HCEC 1CT (cell line): ENCODE measurements at places on chromosomes 5 and 9.

GRCh38 chr5:107672211-107673038, 1.7 kb upstream of the EFNA5 start:
- peak; percentile 99 for DNase-seq

- peak; percentile 13 for DNase-seq
These were observed 102.7 kb downstream of the OSMR start for GRCh38 chr5:38948501-38948900.

- peak; percentile 65 for DNase-seq
These were observed 10.3 kb downstream of the TRIM32 start for GRCh38 chr9:116697362-116697761.

GRCh38 chr5:1111727-1112289, at the start of gene SLC12A7:
SLC12A7 (minus strand) TSS chr5:1112063; CDS start chr5:1111991, 72 bp downstream.
- no peak for DNase-seq

DNA sequence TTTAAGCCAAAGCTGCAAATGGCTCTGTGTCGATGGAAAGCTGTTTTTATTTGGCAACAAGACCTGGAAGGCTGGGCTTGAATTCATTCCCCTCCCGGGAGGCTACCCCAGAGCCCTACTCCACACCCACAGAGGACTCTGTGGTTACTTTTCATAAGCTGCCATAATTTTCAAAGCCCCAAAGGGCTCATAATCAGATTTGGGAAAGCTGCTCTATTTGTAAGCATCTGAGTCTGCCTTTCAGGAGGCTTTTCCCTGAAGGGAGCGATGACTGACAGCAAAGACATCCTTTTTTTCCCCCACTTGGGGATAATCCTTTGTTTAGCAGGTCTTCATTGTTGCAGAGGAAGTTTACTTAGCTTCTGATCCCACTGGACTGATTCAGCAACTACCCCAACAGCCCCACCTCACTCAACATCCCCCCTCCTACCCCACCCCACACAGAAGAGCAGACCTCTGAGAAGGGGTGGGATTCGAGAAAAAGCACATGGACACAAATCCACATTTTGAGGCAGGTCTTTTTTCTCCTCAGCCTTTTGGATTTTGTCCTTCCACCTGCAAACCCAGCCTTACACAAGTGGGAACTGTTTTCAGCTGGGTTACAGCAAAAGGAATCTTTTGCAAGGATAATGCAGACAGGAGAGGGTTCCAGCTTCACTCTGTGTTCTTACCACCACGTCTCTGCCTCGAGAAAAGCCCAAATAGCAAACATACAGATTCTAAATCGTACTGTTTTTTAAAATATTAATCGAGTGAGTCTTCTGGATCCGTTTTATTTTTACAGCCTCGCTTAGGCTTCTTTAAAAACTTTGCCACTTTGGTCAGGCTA, 244.4 kb upstream of the TUT7 start:
- no peak for DNase-seq

GRCh38 chr9:16368237-16369087, 502.0 kb downstream of the BNC2 start:
- peak; percentile 63 for DNase-seq

DNA sequence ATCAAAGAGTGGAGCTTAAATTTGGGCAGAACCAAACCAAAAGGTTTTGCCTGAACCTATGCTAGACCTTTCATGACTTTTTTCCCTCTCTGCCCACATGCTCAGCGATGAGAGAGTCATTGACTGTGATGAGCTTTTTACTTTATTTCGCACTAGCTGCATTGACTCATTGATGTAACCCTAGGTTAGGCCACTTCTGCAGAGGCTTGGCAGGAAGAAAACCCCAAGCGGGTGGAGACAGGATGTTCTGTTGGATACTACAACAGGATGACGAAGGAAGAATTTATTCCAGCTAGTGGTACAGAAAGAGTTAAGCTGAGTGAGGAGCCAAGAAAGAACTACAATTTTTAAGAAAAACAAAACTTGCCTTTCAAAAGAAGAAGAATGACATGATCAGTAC, 18.4 kb downstream of the AGXT2 start:
- DNase-seq = peak; percentile 87

DNA sequence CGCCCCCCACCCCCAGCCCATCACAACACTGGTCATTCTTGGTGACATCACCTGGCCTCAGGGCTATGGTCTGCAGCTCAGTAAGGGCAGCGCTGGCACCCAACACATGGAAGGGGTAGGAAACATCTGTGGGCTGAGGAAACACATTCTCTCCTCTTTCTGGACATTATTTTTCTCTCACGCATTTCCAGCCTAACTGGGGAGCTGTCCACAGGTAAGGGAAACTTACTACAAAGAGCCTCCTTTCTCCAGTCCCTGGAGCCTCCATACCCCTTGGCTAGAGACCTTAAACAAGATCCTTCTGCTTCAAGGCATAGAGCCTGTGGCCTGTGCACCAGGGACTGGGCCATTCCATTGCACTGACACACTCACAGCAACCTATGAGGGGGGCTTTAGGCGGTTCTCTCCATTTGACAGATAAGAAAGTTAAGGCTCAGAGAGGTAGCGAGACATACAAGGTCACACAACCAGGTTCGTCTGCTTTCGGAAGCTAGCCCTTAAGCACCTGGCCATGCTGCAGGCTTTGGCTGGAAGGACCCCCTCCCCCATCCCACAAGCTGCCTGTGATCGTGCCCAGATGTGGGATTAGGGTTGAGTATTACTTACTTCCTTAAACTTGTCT, 40.7 kb downstream of the CXXC5 start:
- DNase-seq = no peak

- DNase-seq = no peak
These were observed 74.3 kb downstream of the AMBP start for GRCh38 chr9:114003758-114004157.

DNA sequence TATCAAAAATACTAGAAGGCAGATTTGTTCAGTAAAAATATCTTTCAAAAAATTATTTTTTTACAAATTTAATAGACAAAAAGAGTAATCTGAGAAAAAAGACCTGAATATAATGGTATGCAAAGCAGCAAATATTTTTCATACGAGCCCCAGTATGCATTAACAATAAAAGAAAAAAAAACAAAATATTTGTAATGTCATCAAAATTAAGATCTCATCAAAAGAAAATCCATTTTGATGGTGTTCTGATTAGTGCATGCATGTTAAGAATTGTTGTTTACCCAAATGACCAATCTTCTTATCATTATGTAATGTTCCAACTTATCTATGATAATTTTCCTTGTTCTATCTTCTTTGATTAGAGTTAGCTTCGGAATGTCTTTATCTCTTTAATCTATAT, 106.1 kb downstream of the CDH9 start:
- DNase-seq = no peak

DNA sequence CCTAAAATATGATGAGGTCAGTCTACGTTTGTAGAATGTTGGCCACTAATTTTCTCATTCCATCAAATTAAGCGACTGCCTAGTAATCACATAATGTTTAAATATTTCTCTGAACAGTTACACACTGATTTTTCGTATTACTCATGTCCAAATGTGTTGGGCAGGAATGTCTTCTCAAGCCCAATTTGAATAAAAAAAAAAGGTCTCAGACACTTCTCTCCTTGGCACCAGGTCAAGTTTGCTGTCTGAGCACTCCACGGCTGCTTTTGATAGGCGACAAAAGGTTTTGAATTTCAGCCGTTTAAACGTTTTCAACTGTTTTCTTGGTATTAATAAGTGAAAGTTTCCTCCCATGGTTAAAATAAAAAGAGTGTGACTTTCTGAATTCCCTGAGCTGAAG, 542.1 kb downstream of the IRX1 start:
- DNase-seq = no peak

GRCh38 chr5:33423018-33423630, 17.6 kb upstream of the TARS1 start:
- DNase-seq = peak; percentile 56

GRCh38 chr9:1018121-1018520, 32.0 kb upstream of the DMRT2 start:
- DNase-seq = no peak

GRCh38 chr5:38926121-38926520, 80.3 kb downstream of the OSMR start:
- peak; percentile 70 for DNase-seq

- DNase-seq = no peak
These were observed 7.1 kb downstream of the ZDHHC21 start for GRCh38 chr9:14686168-14686567.

GRCh38 chr9:33170464-33171415, 3.6 kb upstream of the B4GALT1 start:
- peak; percentile 36 for DNase-seq

DNA sequence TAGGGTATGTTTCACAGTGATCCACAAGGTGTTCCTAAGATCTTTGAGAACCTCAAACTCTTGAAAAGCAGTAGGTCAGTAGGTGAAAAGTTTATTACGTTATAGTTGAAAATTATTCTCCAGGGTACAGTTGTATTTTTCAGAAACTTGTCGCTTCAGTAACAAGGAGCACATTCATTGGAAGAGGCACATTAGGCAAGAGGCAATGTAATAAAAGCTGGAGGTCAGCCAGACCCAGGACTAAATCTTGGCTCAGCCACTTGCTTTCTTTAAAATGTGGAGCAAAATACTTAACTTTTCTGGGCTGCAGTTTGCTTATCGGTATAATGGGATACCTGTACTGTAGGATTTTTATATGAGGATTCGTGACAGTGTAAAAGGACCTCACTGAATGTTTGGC, 45.6 kb downstream of the TLE4 start:
- peak; percentile 49 for DNase-seq

DNA sequence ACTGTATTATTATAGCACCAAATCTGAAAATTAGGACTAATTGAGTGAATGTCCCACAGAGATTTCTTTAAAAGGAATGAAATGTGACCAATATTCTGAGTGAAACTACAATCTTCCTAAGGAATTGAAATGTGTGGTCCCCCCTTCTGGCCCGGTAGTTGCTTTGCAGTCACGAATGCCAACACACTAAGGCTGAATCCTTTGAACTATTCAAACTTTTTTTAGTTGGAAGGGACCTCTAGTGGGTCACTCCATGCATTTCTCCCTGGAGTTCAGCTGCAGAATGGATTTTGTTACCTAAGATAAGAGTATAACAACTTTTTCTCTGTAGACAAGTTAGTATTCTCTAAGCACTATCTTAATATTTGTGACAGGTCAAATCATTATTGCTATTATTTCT, 2.8 kb downstream of the CDH6 start:
- DNase-seq = no peak

DNA sequence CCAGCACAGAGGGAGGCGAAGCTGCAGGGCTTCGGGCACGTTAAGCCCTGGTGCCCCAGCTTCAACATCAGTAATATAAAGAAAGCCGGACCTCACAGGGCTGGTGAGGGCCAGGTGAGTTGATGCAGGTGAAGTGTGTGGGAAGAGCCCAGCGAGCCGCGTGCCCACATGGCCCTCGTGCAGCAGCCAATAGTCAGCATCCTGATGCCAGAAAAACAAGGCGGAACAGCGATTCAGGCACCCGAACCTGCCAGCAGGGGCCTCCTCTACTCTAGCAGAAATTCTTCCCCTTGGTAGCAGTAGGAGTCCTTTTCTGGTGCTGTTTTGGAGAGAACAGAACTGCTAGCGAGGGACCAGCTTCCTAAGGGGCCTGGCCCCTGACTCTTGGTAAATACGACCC, 7.8 kb downstream of the MED10 start:
- DNase-seq = no peak

- peak; percentile 22 for DNase-seq
These were observed 148.1 kb upstream of the MPDZ start for GRCh38 chr9:13427587-13427986.

DNA sequence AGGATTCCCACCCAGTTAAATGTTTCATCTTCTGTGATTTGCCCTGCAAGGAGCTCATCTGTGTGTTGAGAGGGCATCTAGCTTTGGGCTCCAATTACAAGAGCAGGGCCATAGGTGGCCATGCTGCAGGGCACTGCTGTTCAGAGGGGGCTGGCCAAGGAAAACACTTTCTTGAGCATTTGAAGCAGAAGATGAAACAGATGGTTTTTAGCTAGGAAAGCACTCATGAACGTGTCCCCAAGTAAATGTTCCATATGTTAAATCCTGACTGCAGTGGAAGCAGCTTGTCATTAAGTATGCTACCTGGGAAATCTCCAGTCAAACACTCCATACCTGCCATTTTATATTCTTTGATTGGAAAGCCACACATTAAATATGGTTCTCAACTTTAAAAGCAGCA, 176.6 kb downstream of the FBXL7 start:
- no peak for DNase-seq

GRCh38 chr5:157865781-157866180, 6.8 kb upstream of the CLINT1 start:
- peak; percentile 49 for DNase-seq

DNA sequence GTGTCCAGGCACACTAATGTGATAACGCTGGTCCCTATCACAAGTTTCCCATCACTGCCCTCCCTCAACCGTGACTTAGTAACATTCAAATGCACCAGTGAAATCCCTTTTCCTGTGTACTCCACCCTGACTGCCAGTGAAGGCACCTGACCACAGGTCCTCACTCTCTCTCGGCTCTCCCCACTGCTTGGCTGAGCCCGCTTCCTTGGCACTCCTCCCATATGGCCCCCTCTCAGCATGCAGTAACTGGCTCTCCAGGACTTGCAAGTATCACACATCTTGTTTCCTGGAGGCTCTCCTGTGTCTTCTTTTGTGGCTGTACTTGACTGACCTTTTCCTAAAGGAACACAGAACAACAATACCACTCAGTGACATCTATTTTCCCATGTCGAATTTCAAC, 292.0 kb upstream of the ZNF608 start:
- DNase-seq = no peak

DNA sequence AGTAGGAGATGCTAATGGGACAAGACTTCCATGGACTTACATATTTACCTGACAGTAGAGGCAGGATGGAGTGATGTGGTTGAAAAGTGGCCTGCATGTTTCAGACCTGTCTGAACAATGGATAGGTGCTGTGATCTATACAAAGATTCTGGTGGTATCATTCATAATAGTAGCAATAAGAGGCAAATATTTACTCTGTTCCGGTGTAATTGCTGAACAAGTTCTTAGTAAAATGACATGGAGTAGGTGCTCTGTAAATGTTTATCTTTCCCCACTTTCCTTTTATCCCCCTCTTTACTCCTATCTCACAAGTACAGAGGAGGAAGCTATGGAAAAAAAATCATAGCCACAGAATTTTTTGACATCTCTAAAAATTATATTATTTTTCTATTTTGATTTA, 159.0 kb upstream of the SLC12A2 start:
- no peak for DNase-seq

DNA sequence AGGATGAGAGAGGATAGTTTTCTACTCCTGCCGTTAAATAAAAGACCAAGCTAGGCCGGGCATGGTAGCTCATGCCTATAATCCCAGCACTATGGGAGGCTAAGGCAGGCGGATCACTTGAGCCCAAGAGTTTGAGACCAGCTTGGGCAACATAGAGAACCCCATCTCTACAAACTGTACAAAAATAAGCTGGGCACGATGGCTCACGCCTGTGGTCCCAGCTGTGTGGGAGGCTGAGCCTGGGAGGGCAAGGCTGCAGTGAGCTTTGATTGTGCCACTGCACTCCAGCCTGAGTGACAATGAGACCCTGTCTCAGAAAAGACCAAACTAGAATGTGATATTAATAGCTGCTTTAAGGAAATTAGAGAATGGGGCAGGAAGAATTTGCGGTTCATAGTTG, 158.4 kb downstream of the NIPBL start:
- no peak for DNase-seq

GRCh38 chr5:100430268-100431195, 104.6 kb upstream of the FAM174A start:
- peak; percentile 18 for DNase-seq
